ENCODE measurements at places on chromosomes 5 and 9.

DNA sequence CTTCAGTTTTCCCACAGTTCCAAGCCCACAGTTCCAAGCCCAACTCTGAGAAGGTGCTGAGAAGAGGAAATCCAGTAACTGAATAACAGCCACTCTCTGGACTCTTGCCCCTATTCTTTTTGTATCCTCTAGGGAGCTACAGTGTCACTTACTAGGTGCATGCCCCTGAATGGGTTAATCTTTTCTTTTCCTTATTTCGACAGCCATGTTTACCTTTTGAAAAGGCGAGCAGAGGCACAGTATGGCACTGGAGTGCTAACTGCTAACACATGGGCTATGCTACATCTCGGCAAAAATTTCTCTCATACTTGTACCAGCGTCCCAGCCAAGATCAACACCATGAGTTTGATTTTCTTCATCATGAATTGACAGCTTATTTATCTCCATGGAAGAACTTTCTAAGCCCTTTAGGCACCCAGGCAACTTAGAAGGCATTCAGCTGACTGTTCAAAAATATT lies 222.6 kb downstream of the EBF1 start:
- no peak for DNase-seq
- peak overlapping the region; percentile 55 for H3K27ac ChIP-seq
- peaks cover 55% of the 10 kb centered on the region for H3K4me1 ChIP-seq
- no peaks in the 10 kb centered on the region for H3K36me3 ChIP-seq
- H3K27me3 ChIP-seq = no peaks in the 10 kb centered on the region

DNA sequence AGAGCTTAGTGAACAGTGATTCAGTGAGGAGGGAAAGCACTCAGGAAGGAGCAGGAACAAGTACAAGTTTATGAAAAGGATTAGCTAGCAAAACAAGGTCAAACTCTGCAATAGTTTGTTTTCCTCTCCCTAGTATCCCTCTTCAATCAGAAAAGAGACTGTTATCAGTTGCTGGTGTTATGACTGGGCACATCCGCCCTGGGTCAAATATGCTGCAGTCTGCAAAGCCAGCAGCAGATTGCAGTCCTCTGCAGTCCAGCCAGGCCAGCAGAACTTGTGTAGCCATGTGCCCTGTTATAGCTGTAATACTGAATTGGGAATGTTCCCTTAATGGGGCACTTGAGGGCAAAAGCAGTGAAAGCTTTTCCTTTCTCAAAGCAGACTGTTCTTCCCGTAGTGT lies 12.0 kb downstream of the PCDHAC2 start:
- H3K4me3 ChIP-seq = no peak overlapping the region
- H3K36me3 ChIP-seq = no peaks in the 10 kb centered on the region
- no peaks in the 10 kb centered on the region for H3K27me3 ChIP-seq
- no peaks in the 10 kb centered on the region for H3K4me1 ChIP-seq
- no peak overlapping the region for H3K27ac ChIP-seq

GRCh38 chr5:125575891-125576505 lies 829.6 kb upstream of the ZNF608 start:
- no peaks in the 10 kb centered on the region for H3K36me3 ChIP-seq
- peak overlapping the region; percentile 2 for H3K4me3 ChIP-seq
- H3K27ac ChIP-seq = no peak overlapping the region
- DNase-seq = no peak

- H3K4me1 ChIP-seq = no peaks in the 10 kb centered on the region
- H3K4me3 ChIP-seq = no peak overlapping the region
- no peaks in the 10 kb centered on the region for H3K27me3 ChIP-seq
- no peak for DNase-seq
- H3K36me3 ChIP-seq = no peaks in the 10 kb centered on the region
- no peak overlapping the region for H3K27ac ChIP-seq
Measured at GRCh38 chr5:94893412-94894135, 275.1 kb downstream of the SLF1 start.

DNA sequence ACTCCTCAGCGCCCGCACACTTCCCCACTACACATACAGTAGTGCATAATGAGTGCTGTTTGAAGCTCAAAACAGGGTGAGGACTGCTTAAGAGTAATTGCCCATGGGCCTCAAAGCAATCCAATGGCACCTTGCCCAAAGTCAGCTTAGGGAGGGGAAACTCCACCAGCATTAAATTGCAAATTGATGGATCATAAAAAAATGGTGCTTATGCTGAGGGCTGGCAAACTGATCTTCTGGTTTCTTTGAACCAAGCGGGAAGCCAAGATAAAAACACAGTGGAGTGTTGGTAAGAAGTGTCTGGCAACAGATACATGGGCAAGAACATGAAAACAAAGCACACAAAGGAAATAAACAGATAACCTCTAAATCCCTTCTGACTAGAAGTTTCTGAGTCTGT lies 28.0 kb downstream of the TLE1 start:
- H3K4me1 ChIP-seq = peaks cover 25% of the 10 kb centered on the region
- no peak overlapping the region for H3K4me3 ChIP-seq
- H3K27ac ChIP-seq = no peak overlapping the region
- H3K36me3 ChIP-seq = no peaks in the 10 kb centered on the region
- no peaks in the 10 kb centered on the region for H3K27me3 ChIP-seq

- H3K4me3 ChIP-seq = peak overlapping the region; percentile 50
- no peak overlapping the region for H3K27ac ChIP-seq
- no peaks in the 10 kb centered on the region for H3K4me1 ChIP-seq
- no peak for DNase-seq
- H3K36me3 ChIP-seq = no peaks in the 10 kb centered on the region
Measured at GRCh38 chr5:2038321-2039179, 155.8 kb upstream of the IRX4 start.

DNA sequence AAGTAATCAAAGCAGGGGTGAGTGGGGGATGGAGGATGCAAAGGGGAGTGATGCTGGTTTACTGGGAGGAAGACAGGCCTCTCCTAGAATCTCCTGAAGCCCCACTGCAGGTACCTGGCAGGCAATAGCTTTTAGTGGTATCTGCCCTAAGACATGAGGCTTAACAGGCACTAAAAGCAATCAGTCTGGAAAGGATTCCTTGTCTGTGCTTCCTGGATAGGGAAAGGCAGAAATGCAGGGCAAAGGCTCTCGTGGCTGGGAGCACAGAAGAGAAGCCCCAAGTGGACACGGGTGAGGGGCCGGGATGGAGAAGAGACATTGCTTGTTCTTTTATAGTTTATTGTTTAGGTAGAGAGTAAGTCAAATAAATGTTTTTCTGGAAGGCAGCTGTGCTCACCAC lies 40.1 kb downstream of the CCNJL start:
- no peak for DNase-seq
- H3K4me1 ChIP-seq = no peaks in the 10 kb centered on the region
- no peak overlapping the region for H3K27ac ChIP-seq
- no peaks in the 10 kb centered on the region for H3K36me3 ChIP-seq
- H3K4me3 ChIP-seq = no peak overlapping the region

- H3K4me1 ChIP-seq = peaks cover 11% of the 10 kb centered on the region
- H3K36me3 ChIP-seq = no peaks in the 10 kb centered on the region
- no peak for DNase-seq
- peak overlapping the region; percentile 89 for H3K27ac ChIP-seq
- H3K27me3 ChIP-seq = no peaks in the 10 kb centered on the region
Measured at GRCh38 chr5:54644226-54644625, 126.7 kb downstream of the SNX18 start.

GRCh38 chr5:55908804-55909203 lies 57.6 kb downstream of the IL31RA start:
- no peak overlapping the region for H3K4me3 ChIP-seq
- no peak overlapping the region for H3K27ac ChIP-seq
- no peaks in the 10 kb centered on the region for H3K36me3 ChIP-seq
- H3K4me1 ChIP-seq = no peaks in the 10 kb centered on the region
- no peak for DNase-seq
- H3K27me3 ChIP-seq = no peaks in the 10 kb centered on the region

GRCh38 chr5:38847559-38848347 lies 1.9 kb downstream of the OSMR start:
- DNase-seq = no peak
- H3K4me3 ChIP-seq = peak overlapping the region; percentile 89
- H3K27ac ChIP-seq = peak overlapping the region; percentile 97
- peaks cover 7% of the 10 kb centered on the region for H3K36me3 ChIP-seq
- H3K27me3 ChIP-seq = no peaks in the 10 kb centered on the region
- peaks cover 13% of the 10 kb centered on the region for H3K4me1 ChIP-seq

DNA sequence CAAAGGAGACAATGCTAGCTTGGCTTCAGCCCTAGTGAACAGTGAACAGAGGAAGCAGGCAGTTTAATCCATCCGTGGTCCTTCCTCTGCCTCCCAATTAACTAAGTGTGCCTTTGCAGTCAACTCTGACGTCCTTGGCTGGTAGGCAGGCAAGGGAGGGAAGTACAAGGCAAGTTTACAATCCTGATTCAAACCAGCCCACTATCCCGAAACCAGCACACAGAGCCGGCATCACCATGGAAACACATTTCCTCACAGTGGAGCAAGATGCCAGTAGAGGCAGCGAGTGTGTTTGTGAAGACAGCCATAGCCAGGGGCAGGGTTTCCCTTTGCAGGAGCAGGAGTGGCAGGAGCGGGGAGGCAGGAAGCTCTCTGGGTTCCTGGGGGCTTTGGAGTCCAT lies 73.9 kb downstream of the GOLPH3 start:
- no peak overlapping the region for H3K27ac ChIP-seq
- no peaks in the 10 kb centered on the region for H3K27me3 ChIP-seq
- H3K4me1 ChIP-seq = no peaks in the 10 kb centered on the region

DNA sequence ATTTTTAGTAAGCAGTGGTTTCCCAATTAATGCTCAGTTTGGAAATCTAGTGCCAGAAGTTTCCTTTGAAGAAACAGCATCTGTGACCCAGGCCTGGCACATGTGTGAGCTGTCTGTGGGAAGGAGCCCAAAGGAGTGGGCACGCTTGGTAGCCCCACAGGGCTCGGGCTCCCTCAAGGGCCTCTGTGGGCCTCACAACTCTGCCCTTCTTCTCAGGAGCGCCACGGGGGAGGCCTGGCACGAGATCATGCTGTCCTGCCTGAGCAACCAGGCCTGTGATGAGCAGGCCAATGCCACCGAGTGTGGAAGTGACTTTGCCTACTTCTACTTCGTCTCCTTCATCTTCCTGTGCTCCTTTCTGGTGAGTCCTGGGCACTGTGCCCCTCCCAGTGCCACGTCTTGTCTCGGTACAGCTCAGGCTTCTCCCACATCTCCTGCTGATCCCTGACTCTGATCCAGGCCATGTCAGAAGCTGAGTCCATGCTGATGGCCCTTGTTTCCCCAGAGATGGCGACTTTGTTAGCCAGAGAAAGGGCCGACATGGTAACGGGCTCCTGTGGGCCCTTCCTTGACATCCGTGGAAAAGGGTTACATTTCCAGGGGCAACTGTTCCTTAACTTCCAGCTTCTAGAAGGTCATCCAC lies 200.4 kb downstream of the CACNA1B start:
- no peak overlapping the region for H3K4me3 ChIP-seq
- H3K27me3 ChIP-seq = no peaks in the 10 kb centered on the region
- no peak overlapping the region for H3K27ac ChIP-seq
- no peaks in the 10 kb centered on the region for H3K4me1 ChIP-seq

- H3K4me1 ChIP-seq = no peaks in the 10 kb centered on the region
- no peak overlapping the region for H3K27ac ChIP-seq
- H3K4me3 ChIP-seq = no peak overlapping the region
- no peaks in the 10 kb centered on the region for H3K27me3 ChIP-seq
Measured at GRCh38 chr5:1293416-1294205, 1.3 kb downstream of the TERT start.

DNA sequence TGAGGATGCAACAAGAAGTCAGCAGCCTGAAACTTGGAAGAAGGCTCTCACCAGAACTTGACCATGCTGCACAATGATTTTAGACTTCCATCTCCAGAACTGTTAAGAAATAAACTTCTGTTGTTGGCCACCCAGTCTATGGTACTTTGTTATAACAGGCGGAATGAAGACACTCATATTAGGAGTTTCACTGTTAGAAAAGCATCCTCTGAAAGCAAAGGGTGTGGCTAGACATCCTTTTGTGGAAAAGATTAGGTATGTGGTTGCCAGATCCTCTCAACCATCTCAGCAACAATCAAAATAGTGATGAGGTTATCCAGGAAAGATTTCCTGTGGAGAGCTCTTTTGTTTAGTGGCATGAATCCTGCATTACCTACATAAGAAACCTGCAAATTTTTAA lies 20.7 kb downstream of the ITGA2 start:
- no peaks in the 10 kb centered on the region for H3K36me3 ChIP-seq
- H3K27me3 ChIP-seq = no peaks in the 10 kb centered on the region

GRCh38 chr9:87673446-87674120 lies 52.3 kb upstream of the CTSL start:
- no peak for DNase-seq
- H3K4me3 ChIP-seq = no peak overlapping the region
- H3K4me1 ChIP-seq = no peaks in the 10 kb centered on the region
- H3K36me3 ChIP-seq = no peaks in the 10 kb centered on the region

DNA sequence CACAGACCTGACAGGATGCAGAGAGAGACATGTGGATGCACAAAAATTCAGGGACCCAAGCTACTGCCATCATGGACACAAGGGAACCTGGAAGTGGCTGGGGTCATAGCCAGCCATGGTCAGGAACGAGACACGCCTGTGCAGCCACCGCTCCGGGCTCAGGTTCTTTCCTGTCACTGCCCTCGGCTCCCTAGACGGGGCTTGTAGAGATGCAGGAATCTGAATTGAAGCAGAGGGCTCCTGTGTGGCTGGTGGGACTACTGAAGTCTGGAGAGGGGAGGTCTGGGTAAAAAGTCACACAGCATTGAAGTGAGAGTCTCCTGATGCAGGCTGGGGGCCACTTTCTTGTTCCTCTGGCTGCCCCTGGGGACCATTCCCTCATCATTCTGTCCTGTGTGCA lies 32.3 kb upstream of the PTGS1 start:
- H3K4me1 ChIP-seq = no peaks in the 10 kb centered on the region
- H3K4me3 ChIP-seq = no peak overlapping the region
- no peaks in the 10 kb centered on the region for H3K36me3 ChIP-seq
- DNase-seq = no peak
- H3K27me3 ChIP-seq = no peaks in the 10 kb centered on the region

GRCh38 chr5:10914741-10915480 lies 153.9 kb upstream of the DAP start:
- H3K36me3 ChIP-seq = no peaks in the 10 kb centered on the region
- no peak overlapping the region for H3K27ac ChIP-seq
- no peaks in the 10 kb centered on the region for H3K27me3 ChIP-seq
- no peaks in the 10 kb centered on the region for H3K4me1 ChIP-seq
- H3K4me3 ChIP-seq = no peak overlapping the region

DNA sequence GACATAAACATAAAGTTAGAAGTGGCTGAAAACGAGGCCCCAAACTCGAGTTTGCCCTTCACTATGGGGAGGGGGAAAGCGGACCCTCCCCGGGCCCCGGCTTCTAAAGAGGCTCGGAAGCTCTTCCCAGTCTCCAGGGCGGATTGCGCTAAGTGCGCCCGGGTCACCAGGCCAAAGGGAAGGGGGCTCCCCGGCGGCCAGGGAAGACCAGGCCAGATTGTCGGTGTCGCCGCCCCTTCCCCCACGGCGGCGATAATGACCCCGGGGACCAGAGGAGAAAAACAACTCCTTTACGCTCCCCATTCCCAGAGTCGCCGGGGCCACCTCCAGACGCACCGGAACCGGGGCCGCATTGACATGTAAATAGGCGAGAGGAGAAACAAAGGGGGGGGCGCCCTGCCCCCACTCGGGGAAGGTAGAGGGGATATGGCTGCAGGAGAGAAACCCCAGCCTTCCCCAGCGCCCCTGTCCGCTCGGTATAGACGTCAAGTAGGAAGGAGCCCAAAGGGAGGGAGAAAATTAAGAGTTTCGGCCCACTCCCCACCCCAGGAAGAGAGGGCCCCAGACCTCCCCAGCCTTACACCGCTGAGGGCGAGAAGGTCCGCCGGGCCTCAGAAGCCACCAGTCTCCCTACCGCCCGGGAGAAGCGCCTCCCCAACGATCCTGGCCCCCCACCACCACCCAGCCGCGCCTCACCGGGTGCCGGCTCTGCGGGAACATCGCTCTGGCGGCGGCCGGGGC lies 1.7 kb downstream of the TLE1 start:
- H3K27ac ChIP-seq = peak overlapping the region; percentile 96
- H3K4me1 ChIP-seq = no peaks in the 10 kb centered on the region
- no peaks in the 10 kb centered on the region for H3K27me3 ChIP-seq
- peak; percentile 79 for DNase-seq
- peak overlapping the region; percentile 80 for H3K4me3 ChIP-seq

Data from ascending aorta (tissue), 2 donors.